ENCODE measurements at places on chromosomes 5 and 9.

GRCh38 chr9:32525709-32526030, 326 bp downstream of the RIGI start:
- no peak for DNase-seq

DNA sequence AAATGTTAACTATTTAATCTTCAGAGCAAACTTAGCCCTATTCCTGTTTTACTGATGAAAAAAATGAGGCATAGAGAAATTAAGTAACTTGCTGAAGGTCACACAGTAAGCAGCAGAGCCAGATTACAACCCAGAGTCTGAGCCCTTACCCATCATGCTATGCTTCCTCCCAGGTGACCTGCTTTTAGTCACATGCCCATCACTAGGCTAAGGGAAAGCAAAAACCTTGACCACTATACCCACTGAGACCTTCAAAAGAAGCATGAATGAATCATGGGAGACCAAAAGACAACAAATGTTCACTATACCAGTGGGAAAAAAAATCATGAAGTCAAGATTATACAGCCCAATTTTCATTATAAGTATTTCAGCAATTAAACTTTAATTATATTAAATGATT, 5.3 kb upstream of the HAUS6 start:
- no peak for DNase-seq

DNA sequence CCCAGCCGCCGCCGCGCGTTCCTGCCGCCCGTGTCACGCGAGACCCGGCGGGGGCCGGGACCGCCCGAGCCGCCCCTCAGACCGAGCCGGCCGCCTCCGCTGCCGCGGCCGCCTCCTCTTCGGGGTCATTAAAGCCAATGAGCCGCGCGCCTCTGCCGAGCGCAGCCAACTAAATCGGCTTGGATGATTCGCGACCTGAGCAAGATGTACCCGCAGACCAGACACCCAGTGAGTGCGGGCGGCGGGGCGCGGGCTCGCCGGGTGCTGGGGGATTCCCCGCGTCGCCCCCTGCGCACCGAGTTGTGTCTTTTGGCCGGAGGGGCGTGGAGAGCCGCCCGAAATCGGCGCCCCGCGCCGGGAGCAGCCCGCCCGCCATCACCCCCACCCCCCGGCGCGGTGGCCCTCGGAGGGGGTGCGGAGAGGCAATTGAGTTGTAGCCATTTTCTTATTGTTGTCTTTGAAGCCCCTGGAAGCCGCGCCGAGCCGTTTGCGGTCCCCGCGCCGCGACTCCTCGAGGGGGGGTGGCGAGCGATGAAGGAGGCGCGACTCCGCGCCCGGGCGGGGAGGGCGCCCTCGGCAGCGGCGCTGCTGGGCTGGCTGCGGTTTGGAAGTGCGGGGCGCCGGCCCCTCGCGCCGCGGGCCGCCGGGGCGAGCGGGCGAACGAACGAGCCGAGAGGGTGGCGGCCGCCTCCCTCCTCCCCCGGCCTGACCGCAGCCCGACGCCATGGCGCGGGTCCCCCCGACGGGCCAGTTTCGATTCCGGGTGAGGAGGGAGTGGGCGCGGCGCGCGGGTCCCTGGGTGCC, 1.0 kb downstream of the TLE4 start:
- DNase-seq: no peak

GRCh38 chr5:79851391-79851863, 139.6 kb downstream of the MTX3 start:
- DNase-seq: no peak

DNA sequence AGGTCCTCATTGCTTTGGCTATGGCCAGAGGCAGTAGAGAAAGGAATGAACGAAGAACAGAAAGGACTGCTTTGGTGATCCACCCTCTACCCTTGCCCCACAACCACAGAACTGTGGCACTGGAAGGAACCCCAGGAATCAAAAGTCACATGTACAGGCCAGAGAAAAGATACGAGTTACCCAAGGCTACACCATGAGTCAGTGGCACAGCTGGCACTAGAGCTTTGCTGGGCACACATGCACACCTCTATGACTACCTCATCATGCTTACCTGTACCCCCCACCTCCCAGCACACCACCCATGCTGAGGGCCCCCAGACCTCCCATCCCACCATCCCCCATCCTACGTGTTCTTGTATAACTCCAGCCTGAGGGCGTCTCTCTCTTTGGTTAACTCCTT, 13.1 kb downstream of the GOLGA2 start:
- DNase-seq: no peak

DNA sequence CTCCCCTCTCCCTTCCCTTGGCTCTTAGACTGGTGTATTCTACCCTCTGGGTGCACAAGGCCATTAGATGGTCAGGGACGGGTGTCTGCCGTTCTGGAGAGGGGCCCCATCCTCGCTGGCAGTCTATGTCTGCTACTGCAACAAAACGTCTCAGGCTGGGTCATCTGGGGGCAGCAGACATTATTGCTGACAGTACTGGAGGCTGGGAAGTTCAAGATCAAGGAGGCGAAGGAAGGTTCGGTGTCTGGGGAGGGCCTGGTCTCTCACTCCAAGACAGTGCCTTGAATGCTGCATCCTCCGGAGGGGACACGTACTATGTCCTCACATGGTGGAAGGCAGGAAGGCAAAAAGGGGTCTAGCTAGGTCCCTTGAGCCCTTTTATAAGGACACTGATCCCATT, 93.4 kb upstream of the COL5A1 start:
- DNase-seq: no peak

- DNase-seq: no peak
These were observed 281.9 kb downstream of the TENT4A start for GRCh38 chr5:6995115-6995514.

DNA sequence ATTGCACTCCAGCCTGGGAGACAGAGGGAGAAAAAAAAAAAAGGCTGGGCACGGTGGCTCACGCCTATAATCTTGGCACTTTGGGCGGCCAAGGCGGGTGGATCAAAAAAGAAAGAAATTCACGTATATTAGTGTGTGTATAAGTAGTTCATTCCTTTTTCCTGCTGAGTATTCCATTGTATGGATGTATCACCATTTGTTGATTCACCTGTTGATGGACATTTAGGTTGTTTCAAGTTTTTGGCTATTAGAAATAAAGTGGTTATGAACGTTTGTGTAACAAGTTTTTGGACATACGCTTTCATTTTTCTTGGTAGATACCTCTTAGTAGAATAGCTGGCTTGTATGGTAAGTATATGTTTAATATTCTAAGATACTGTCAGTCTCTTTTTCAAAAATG, 28.5 kb downstream of the ZNF131 start:
- no peak for DNase-seq

DNA sequence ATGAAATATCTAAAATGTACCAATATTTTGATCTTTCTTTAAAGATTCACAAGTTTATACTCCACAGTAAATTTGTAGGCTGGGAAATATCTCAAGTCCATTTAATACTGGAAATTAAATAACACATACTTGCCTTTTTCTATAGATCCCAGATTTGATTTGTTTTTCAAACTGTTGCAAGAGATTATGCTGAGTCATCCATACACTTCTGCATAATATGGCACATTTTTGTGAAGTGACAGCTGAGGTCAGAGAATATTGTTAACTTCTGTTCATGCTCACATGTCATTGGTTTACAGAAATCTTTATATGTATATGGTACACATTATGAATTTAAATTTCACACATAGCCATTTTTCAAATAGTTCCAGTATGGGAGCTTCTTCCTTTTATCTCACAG, 1066.3 kb upstream of the NUDT12 start:
- no peak for DNase-seq

GRCh38 chr9:79166005-79166404, 405.8 kb upstream of the TLE4 start:
- DNase-seq: no peak

DNA sequence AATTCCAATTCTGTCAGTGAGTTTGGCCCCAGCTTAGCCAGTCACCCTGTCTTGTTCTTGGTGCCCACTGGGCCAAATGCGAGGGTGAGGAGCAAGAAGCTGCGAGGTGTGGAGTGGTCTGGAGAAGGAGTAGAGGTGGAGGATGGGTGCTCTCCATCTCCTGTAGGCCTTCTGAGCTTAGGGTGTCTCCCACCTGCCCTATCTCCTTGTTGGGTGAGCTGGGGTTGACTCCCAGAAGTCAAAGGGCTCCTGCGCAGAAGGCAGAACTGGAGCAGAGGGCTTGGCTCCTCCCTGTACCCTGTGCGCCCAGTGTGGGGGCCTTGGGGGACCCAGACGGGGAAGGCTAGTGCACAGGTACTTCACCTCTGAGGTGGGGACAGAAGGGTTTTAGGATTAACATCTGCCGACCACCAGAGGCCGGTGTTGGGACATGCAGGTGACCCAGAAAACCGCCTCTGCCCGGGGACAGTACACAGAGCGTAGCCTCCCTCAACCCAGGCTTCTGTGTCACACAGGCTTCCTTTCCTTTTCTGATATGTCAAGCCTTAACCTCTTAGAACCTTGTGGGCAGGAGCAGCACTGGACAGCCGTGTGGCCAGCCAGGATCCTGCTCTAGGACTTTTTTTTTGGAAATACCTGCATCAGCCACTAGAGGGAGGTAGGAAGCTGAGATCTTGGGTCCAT, 16.9 kb downstream of the IL5 start:
- DNase-seq: no peak

- DNase-seq: no peak
These were observed 64.3 kb upstream of the UBAC1 start for GRCh38 chr9:136025481-136025880.

DNA sequence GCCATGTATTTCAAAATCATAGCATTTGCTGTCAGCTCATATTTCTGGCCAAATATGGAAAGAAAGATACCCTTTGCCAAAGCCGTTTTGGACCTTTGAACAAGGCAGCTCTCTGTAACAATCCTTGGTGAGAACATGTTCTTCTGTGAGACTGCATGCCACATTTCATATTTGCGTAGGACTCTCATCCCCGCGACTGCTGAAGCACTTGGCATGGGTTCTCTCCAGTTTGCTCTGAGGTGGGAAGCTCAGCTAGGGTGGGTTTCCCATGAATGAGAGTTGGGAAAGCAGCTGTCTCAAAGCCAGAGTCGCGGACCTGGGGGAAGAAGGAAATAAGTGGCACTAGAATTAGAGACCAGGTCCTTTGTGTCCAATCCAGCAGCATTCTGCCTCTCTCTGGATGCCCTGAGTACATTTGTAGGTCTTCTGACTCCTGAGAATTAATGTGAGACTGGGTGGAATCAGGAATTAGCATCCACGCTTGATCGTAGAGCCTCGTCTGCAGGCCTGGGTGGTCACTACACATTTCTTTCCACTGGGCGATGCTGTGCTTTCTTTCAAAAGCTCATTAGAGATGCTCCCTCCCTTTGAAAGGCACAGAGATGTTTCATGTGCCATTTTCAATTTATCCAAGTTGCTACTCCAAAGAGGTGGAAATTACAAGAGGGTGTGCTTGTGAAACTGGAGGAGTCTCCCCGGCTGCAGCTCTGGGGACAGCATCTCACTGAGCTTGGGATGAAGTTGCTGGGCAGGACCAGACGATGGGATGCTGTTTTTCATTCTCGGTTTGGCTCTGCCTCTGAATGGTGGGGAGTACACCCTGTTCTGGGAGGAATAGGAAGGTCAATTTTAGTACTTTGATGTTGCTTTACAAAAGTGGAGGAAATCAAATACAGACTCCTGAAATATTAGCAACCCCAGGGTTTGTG, 197.2 kb downstream of the GADD45G start:
- no peak for DNase-seq

DNA sequence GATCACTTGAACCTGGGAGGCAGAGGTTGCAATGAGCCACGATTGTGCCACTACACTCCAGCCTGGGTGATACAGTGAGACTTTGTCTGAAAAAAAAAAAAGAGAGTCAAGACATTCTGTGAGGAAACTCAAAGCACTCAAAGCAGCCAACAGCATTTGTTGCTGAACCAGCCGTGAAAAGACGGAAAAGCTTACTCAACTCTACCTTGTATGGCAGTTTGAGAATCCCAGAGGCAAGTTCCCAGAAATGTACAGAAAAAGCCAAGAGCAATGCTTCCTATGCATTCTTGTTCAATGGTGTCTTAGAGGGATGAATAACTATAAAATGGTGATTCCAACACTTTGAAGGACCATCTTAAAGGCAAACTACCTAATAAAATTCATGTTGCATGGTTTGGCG, 170.2 kb downstream of the HSD17B3 start:
- DNase-seq: no peak
